ENCODE measurements at places on chromosomes 2 and 18. TPM values are rescaled to one million over a fixed set of nuclear protein-coding genes. Genes with fewer than 3 reads are reported as not detected.

IDH1 gene
- total RNA-seq = 122 TPM

DLGAP1 gene
- total RNA-seq = 20.7 TPM

TMEM163 gene
- 3.4 TPM for total RNA-seq

ALPG gene
- total RNA-seq = not detected

LRRTM1 gene
- total RNA-seq = 1.4 TPM

POMC gene
- 0.72 TPM for total RNA-seq

KCNF1 gene
- 2.6 TPM for total RNA-seq

MC2R gene
- 12.3 TPM for total RNA-seq

VWA3B gene
- total RNA-seq = 6.7 TPM

WDR54 gene
- total RNA-seq = 14.2 TPM

GRCh38 chr2:61538920-61539520 lies 864 bp upstream of the XPO1 start:
- peak; percentile 49 for DNase-seq

DNA sequence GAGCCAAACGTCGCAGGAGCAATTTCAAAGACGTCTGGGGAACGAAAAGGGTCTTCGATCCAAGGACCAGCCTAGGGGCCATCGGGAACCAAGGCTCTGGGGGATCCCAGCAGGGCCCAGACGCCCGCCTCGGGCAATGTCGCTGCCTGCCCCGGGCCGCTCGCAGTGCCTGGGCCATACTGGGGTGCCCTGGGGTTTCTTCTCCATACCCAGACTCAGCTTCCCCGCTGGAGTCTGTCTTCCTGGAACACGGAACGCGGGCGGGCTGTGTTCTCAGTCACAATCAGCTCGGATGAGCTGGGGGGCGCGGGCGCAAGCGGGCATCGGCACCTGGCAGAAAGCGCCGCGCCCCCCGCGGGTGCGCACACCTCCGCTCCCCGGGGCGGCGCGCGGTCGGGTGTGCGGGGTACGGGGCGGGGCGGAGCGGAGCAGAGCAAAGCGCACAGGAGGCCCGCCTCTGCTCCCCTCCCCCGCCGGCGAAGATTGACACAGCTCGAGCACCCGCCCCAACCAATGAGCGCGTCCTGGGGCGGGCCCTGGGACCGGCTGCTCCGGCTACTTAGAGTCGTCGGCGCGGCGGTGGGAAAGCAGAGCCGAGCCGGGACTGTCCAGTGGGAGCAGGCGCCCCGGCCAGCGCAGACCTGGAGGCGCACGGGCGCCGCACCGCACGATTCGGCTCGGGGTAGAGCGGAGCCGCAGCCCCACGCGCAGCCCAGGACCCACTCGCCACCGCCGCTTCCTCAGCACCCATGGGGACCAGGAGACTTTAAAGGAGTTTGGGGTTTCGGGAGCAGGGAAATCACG lies at the start of gene LRATD1:
Gene LRATD1 (plus strand): TSS at position 585 of the 804 bp plus-strand sequence. CDS start 1,263 bp downstream, outside the sequence.
- DNase-seq = peak; percentile 86

DNA sequence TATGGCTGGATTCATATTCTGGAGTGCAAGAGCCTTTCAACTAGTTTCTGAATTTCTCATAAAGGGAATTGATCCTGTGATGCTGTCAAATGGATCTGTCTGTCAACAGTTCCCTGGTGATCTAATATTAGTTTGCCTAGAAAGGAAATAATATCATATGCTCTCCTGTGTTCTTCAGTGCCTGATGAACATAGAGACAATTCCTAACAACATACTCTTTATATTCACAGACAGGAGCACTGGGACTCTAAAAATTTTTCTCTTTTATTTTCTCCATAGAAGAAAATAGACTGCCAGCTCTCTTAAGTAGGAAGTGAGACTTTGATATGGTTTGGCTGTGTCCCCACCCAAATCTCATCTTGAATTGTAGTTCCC lies 259.7 kb downstream of the TMX3 start:
- no peak for DNase-seq

DNA sequence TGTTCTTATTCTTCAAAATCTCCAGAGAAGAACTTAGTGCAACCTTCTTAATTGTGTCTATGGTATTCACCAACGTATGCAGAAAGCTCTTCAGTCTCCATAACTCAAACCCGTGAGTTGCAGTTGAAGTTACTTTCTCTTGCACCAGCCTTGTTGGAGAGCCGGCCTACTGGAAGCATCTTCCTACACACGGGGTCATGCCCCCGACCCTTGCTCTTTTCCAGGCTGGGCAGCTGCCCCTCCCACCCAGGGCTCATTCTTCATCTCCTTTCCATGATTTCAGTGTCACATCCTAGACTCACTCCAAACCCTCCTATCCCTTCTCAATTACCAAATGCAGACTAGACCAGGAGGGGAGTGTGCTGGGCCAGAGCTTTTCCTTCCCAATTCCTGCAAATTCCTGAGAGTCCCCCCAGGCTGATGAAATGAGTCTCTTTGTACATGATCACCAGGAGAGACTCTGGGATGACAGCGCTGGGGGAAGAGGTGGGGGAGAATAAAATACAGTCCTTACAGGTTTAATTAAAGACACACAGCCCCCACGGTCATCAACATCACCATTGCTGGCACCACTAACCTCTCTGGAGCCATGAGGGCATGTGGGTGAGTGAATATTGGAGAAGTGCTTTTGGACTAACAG lies 75.3 kb downstream of the COLEC12 start:
- DNase-seq = no peak

GRCh38 chr2:74384051-74384450 lies 3.9 kb upstream of the DCTN1 start:
- no peak for DNase-seq

DNA sequence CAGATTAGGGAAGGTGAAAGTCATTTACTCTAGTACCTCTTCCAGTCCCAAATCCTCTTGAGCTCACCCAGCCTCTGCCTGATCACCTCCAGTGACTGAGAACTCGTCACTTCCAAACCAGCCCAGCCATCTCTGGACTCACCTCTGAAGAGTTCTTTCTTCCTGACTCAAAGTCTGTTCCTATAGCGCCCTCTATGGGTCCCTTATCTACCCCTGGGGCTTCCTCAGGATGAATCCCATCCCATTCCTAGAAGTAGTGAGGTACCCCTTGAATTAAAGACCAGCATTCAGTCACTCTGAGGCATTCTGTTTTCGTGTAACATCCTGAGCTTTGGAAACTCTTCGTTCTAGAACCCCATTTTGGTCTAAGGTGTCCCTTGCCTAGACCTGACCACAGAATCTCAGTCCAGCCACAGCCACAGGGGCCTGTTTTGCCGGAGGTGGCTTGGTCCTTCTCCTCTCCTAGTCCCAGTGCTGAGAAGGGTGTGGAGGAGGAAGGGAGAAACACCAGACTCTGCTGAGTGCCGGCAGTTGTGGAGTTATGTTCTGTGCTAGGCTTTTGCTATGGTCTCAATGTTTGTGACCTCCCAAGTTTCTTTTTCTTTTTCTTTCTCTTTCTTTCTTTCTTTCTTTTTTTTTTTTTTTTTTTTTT lies 32.7 kb downstream of the SIX3 start:
- DNase-seq = no peak

DNA sequence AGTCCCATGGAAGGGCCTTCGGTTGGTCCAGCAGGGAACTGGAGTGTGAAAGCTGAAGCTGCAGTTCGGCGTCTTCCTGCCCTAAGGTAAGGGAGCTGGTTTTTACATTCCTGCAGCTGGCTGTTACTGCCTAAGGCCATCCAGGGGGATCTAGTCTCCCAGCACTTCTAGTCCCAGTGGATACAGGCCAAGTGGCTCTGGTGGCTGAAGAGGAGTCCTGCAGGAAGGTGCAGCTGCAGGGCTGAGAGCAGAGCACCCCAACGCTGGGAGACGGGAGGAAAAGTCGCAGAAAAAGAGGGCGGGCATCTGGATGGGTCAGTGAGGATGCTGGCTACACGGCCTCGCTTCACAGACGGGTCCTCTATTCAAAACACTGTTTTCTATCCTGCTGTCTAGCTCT lies 225.0 kb upstream of the HS6ST1 start:
- no peak for DNase-seq

DNA sequence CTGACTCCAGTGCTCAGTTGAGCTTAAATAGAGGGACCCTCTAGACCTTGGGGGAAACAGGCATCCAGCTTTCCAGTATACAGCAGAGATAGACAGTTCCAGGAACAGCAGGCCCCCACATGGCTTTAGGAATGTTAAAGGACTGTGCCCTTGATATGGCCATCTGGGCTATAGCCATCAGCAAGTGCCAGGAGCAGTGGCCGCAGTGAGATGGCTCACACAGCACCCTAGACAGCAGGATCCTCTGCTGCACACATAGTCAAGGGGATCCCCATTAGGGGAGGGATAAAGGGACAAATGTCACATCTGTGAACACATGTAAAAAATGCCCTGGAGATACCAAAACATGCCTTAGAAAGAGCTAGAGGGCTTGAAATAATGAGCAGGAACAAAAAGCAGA lies 213.4 kb downstream of the PTH2R start:
- no peak for DNase-seq

- DNase-seq = no peak
These were observed 11.3 kb upstream of the COPS8 start for GRCh38 chr2:237074211-237074993.

DNA sequence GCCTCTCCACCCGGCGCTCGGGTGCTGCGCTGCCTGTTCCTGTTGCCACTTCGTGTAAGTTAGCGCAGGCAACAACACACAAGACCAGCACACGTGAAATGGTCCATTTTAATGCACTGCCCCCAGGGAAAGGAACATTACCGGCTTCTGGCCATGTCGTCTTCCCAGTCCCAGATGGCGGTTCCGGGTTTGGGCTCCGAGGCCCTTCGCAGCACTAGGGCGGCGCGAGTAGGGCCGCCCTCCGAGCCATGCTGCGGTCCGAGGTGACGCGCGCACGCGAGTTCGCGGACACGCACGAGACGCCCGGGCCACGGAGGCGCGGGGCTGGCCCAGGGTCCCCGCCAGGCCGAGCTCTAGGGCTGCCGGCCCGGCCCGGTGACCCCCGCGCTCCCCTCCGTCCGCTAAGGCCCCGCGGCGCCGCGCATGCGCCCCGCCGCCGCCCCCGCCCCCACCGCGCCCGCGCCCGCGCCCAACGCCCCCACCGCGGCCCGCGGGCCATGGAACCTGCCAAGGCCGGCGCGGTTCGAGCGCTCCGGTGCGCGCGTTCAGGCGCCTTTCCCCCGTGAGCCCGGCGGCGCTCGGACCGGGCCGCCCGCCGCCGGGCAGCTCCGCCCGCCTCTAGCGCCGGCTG lies 367 bp upstream of the ZNF236 start:
- peak; percentile 65 for DNase-seq

- no peak for DNase-seq
These were observed 64.4 kb downstream of the LONRF2 start for GRCh38 chr2:100257939-100258338.

- DNase-seq = no peak
These were observed 2.5 kb downstream of the CD28 start for GRCh38 chr2:203708846-203709396.
